ENCODE measurements at places on chromosomes 6 and 20. TPM values are rescaled to one million over a fixed set of nuclear protein-coding genes. Genes with fewer than 3 reads are reported as not detected.

The TAB2 gene
- 58.3 TPM for total RNA-seq

The FAM184A gene
- total RNA-seq: 4.8 TPM

The LAMA2 gene
- 82.9 TPM for total RNA-seq

DNA sequence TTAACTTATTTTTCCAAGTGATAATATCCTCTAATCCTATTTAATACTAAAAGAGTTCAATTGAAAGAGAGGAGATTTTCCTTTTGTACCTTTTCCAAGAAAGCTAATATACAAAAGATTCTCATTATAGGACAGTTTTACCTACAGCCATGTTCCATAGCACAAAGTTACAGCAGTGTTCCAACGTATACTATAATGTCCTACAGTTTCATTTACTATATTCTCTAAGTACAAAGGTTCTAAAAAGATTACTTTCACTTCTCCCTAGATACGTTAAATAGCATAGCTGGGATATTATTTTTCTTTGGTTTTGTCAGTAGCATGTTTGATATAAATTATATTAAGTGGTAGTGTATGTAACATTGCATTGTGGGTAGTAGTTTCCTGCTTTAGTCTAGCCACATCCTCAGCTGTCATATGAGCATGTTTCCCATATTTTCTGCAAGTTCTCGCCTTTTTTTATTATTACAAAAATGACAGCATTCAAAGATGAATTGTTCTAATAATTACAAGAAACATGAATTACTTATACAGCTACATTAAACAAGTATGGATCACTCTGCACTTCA is 4.4 kb upstream of the RUNX2 start:
- DNase-seq: no peak

GRCh38 chr6:145309842-145310535 is 425.3 kb downstream of the EPM2A start:
- no peak for DNase-seq

GRCh38 chr6:128131566-128131965 is 230.7 kb upstream of the THEMIS start:
- no peak for DNase-seq

All from mesenteric fat pad (tissue), 1 donor.